ENCODE measurements at places on chromosomes 16 and 17. TPM values are rescaled to one million over a fixed set of nuclear protein-coding genes. Genes with fewer than 3 reads are reported as not detected.

DNA sequence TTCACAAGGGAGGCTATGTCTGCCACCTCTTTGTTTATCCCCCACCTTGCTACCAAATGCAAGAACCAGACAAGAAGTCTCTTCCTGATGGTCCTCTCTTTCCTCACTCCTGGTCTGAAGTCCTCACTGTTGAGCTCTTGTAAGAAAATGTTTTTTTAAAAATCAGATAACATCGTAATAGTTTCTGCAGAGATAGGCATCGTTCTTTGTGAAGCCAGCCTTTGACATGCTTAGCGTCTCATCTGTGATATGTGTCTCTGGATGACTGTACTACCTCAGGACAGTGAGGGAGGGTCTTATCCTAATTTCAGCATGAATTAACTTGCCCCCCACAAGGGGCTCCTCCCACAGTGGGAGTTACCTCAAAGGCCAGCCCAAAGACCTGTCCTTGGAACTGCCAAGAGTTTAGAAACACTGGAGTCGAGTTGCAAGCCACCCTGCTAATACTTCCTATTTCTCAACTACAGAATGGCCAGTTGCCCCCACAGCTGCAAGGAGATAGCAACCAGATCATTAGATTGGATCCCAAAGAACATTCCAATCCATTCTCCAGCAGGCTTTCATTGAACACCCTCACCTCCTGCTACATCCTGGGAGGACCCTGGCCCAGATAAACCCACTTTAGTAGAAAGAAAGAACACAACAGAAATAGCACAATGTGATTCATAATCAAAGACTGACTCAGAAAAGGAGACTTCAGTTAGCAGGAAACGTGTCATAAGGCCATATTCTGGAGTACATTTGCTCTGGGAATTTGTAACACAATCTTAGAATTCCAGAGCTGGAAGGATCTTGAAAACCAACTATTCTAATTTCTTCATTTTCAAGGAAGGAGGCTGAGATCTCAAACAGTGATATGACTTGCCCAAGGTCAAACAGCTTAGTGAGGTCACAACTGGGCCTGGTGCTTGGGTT lies 151.0 kb downstream of the IRX3 start:
- DNase-seq: peak; percentile 33

- DNase-seq: no peak
Observed at GRCh38 chr17:63881935-63882601, at the start of gene GH2. Gene GH2, minus strand, starts transcription at chr17:63881944. Its CDS starts 143 bp downstream, at chr17:63881801.

DNA sequence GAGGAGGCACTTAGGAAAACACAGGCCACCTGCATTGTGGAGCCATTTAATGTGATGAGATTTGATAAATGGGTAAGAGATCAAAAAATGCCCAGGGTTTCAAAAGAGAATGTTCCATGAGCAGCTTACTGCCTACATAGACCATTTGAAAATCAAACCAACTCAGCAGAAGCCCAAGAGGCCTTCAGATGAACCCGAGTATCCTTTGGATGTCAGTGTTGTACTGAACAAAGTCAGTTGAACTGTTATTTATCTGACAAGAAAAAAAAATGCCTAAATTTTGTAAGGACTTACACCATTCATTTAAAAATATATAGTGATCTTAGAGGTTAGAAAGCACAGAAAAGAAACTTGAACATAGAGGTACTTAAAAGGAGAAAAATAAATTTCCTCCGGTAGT lies 381.7 kb downstream of the ZFHX3 start:
- DNase-seq: no peak

GRCh38 chr17:77227461-77228240 lies 86.9 kb downstream of the SEC14L1 start:
- no peak for DNase-seq

DNA sequence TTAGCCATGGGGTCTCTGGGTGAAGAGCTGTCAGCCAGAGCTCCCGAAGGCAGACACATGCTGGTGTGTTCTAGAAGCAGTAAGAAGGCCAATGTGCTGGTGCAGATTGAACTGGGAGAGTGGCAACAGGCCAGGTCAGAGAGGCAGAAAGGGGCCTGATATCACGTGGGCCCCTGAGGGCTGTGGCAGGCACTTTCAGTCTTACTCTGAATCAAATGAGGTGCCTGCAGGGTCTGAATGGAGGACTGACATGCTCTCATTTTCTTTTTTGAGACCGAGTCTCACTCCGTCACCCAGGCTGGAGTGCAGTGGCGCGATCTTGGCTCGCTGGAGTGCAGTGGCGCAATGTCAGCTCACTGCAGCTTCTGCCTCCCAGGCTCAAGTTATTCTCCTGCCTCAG lies 293.8 kb downstream of the ABCC12 start:
- DNase-seq: no peak

FZD2 gene
- total RNA-seq: 4.5 TPM

DNA sequence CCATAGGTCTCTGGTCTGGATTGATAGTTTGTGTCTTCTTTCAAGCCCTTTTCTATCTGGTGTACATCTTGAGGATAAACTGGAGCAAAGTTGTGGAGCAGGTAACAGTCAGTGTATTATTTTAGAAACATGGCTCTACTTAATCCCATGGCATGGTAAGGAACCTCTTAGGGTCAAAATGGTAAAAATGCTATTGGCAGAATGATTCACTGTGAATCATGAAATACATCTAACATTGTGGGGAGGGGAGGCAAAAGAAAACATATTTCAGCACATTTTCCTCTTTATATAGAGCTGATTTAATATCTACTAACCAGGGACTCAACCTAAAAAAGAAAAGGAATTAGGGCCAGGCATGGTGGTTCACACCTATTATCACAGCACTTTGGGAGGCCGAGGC lies 17.9 kb upstream of the ALDH3A2 start:
- DNase-seq: no peak

DNA sequence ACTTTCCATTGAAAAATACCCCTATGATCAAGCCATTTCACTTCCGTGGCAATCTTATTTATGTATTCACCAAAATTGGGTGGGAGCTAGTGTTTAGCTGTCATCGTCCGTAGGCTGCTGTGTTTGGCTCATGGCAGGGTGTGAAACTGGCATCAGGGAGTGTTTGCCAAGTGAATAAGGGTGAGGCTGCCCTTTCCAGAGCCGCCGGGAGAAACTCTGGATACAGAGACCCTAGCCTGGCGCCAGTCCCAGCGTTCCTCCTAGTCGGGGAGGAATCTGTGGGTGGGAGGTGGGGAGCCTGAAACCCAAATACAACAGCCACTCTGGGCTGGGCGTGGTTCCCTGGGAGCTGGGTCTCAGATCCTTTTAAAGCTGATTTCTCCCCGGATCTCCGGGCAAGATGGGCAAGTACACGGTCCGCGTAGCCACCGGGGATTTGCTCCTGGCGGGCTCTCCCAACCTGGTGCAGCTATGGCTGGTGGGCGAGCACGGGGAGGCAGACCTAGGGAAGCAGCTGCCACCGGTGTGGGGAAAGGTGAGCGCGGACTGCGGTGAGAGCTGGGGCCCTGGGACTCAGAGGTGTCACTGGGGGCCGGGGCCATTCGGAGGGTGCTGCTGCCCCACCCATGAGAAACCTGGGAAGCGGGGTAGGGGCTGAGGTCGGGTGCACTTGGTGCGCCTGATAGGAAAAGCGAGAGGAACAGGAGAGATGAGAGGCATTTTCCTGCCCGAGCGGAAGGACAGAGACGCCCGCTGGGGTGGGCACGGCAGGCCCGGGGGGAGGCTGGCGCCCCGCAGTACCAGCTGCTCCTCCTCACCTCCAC lies 62.1 kb upstream of the TEKT1 start:
- DNase-seq: no peak

TELO2 gene
- total RNA-seq: 17.3 TPM

GRCh38 chr17:73933871-73934270 lies 269.6 kb upstream of the RPL38 start:
- no peak for DNase-seq

CASKIN1 gene
- total RNA-seq: 0.18 TPM

DNA sequence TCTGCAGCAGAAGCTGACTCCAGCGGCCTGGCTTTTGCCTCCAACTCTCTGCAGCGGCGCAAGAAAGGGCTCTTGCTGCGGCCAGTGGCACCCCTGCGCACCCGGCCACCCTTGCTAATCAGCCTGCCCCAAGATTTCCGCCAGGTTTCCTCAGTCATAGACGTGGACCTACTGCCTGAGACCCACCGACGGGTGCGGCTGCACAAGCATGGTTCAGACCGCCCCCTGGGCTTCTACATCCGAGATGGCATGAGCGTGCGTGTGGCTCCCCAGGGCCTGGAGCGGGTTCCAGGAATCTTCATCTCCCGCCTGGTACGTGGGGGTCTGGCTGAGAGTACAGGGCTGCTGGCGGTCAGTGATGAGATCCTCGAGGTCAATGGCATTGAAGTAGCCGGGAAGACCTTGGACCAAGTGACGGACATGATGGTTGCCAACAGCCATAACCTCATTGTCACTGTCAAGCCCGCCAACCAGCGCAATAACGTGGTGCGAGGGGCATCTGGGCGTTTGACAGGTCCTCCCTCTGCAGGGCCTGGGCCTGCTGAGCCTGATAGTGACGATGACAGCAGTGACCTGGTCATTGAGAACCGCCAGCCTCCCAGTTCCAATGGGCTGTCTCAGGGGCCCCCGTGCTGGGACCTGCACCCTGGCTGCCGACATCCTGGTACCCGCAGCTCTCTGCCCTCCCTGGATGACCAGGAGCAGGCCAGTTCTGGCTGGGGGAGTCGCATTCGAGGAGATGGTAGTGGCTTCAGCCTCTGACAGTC lies 1.3 kb downstream of the PARD6A start:
- DNase-seq: no peak

DNA sequence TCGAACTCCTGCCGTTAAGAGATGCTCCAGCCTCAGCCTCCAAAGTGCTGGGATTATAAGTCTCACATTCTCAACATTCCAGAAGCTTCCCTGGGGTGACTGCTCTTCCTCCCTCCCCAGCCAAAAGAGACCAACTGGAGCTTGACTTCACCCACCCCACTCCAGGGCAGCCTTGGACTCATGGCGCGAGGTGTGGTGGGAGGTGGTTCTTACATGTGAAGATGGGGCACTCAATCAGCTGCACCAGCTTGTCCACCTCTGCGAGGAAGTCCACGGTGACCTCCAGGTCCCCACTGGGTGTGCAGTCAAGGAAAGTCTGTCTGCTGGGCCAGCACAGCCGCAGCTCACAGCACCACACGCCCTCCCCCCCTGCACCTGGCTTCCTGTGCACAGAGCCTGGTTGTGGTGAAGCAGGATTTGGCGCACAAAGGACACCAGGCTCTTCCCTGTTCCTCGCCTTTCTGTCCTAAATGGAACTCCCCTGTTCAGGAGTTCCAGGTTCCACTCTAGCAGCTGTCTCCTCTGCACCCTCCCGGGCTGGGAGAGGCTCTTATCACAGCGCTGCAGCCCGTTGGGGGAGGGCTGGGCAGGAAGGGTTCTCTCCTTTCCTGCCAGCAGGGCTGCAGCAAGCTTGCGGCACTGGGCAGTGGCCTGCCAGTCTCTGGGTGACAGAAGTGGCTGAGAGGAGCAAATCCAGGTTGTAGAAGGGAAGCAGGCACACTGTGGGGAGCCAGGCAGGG lies 9.6 kb upstream of the MTSS2 start:
- no peak for DNase-seq

NXN gene
- 55.7 TPM for total RNA-seq

- no peak for DNase-seq
Observed at GRCh38 chr16:84450176-84450865, 54.1 kb downstream of the MEAK7 start.

GRCh38 chr17:4479340-4479981 lies 19.2 kb upstream of the SPNS2 start:
- no peak for DNase-seq

SOST gene
- total RNA-seq: not detected

- DNase-seq: no peak
Observed at GRCh38 chr17:10062691-10063385, 135.6 kb downstream of the GAS7 start.

GRCh38 chr16:15949210-15950160 lies at the start of gene ABCC1:
Gene ABCC1, plus strand, starts transcription at chr16:15949616. Its CDS starts 136 bp downstream, at chr16:15949752.
- no peak for DNase-seq

GRCh38 chr17:245020-245419 lies 63.6 kb upstream of the DOC2B start:
- DNase-seq: no peak

DNA sequence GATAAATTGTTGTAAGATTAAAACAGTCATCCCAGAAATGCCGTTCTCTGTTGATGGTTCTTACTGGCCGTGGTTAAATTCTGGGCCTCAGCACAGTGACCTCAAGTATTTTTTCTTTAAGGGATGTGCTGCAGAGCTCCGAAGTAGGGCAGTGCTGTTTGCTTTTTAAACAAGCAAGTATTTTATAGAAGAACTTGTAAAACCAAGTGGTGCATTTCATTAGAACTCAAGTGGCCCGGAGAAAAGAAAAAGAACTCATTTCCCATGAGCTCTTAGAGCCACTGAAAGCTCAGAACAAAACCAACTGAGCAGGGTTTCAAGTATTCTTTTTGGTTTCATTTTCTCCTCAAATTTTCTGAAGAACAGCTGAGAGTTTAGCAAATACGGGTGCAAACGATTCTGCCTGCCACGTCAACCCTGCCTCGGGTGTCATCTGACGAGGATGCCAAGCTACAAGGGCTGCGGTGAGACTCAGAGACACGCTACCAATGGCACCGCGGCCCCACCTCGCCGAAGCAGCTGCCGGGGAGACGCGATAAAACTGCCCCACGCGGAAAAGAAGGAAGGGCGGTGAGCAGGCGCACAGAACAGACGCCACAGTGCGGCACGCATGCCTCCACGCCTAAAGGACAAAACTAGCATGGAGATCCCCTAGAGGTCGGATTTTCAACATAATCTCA lies 6.3 kb downstream of the LMF1 start:
- no peak for DNase-seq

DNA sequence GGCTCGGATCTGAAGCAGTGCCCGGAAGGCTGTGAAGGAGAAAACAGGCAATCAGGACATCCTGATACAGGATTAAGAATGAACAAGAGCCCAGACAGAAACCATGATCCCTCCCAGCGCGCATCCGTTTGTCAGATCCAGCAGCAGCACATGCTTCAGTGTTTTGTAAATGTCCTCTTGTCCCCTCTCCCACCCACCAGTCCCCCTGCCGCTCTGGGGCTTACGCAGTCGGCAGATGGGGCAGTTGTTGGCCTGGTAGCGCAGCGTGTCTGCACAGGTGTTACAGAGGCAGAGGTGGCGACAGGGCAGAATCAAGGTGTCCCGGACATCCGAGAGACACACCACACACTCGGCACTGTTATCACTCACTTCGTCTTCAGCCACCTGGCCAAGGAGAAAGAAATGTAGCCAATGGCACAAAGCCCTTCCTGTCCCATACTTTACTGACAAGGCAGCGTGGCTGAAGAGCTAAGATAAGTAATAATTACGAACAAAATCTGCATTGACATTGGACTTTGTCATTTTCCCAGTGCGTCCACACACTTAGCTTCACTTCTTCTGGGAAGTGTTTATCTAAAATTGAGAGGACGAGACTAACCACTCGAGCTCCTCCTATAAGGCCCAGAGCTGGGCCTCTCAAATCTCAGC lies 20.7 kb upstream of the FOXJ1 start:
- DNase-seq: no peak

DNA sequence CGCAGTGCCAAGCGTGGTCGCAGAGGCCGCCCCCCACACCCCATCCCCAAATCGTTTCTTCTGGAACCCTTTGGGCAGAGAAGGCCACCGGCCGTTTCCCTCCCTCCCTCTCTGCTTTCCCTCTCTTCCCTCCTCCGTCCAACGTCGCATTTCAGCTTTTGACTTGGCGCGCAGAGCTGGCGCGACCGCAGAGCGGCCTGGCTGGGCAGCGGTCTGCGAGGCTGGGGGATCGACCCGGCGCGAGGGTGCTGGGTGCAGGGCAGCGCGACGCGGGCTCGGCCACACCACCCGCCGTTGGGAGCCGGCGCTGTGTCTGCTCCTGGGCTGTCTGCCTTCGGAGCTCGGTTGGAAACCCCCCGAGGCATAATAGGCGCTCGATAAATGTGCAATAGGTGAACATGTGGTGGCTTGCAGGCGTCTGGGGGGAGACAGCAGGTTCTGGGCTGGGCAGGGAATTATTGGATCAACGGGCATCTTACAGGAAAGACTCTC lies 2.8 kb upstream of the NTN3 start:
- no peak for DNase-seq

- DNase-seq: no peak
Observed at GRCh38 chr16:918068-918467, 52.7 kb downstream of the LMF1 start.
